Activated CD4-positive, alpha-beta T cell treated with anti-CD3 and anti-CD28 coated beads, Interleukin-2, Interleukin-4, amounts not matched to agents 100 ng/mL and 50 ng/mL, durations not matched to agents 16 hours and 8 hours (primary cell): ENCODE measurements at places on chromosomes 16 and 17.

GRCh38 chr17:49677933-49678847, at the start of gene SPOP:
SPOP (minus strand) TSS chr17:49678097; CDS start chr17:49622810, 55,287 bp downstream.
- peak; percentile 99 for DNase-seq

- DNase-seq: no peak
Measured at GRCh38 chr16:84093120-84093878, 23.4 kb downstream of the MBTPS1 start.

GRCh38 chr16:28858421-28858820, 5.2 kb upstream of the SH2B1 start:
- DNase-seq: no peak

- no peak for DNase-seq
Measured at GRCh38 chr17:39736319-39737165, 1.2 kb upstream of the GRB7 start.

- DNase-seq: no peak
Measured at GRCh38 chr17:80386341-80386740, 28.6 kb upstream of the ENDOV start.

DNA sequence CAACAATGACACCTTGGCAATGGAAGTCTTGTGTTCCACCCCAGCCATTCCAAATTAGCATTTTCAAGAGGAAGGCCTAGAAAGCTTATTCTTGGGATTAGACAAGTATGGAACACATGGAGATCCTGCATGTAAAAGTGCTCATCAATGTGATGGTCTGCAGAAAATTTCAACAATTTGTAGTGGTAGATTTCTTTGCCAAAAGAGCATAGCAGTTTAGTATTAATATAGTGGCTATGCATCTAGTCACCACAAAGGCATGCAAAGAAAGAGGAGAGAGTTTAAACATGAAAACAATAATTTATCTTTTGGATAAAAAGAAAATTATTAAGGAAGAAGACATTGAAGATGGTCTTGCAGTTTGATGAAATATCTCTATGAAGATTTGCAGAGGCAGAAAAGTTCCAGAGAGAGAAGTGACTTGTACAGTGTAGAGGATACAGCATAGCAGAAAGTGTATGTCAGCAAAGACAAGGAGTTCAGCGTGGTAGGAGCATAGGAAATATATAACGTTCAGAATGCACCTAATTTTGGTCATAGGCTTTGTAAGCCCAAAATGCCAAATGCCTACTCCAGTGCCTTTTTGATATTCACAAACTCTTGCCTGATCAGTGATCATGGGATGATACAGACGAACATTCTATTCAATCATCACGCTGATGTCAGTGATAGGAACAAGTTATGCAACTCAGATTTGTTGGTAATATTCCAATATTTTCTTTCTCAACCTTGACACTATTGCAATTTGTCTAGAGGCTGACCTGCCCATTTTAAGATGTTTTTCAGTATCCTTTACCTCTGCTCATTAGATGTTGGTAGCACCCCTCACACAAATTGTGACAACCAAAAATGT, 727.9 kb upstream of the SOX9 start:
- no peak for DNase-seq

- no peak for DNase-seq
Measured at GRCh38 chr16:86387468-86388440, 122.6 kb upstream of the FOXF1 start.

GRCh38 chr17:62725791-62726249, 82.3 kb downstream of the MARCHF10 start:
- no peak for DNase-seq

GRCh38 chr17:721540-721937, 6.9 kb upstream of the VPS53 start:
- DNase-seq: no peak

- no peak for DNase-seq
Measured at GRCh38 chr16:81774348-81774747, 4.7 kb upstream of the PLCG2 start.

GRCh38 chr16:73951481-73951880, 345.1 kb upstream of the PSMD7 start:
- no peak for DNase-seq

DNA sequence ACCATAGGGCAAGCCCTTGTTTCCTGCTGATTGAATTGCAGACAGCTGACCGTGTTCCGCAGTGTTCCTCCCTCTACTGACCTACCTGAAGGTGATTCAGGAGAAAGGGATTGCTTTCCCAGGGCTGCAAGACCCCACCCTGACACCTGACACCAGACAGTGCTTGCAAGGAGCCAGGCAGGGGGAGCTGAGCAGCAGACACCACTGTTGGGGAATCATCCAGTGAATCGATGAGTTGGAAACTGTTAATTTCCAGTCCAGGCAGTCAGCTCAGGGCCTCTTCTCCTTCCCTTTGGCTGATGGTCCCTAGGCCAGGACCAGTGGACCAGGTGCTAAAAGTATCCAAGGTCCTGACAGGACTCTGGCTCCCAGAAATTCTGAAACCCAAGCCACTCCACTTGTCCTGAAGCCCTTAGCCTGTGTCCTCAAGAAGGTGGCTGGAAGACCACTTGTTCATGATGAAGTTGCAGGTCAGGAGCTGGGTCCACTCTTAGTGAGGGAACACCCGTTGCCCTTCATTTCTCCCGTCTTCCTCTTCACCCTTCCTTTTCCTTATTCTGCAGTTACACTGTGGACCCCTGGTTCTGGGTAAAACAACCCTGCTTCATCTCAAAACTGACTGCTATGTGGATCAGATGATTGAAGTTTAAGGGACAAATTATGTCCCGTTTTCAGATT, 9.5 kb upstream of the UNK start:
- no peak for DNase-seq

GRCh38 chr17:72158895-72159885, 38.4 kb downstream of the SOX9 start:
- no peak for DNase-seq

- DNase-seq: no peak
Measured at GRCh38 chr16:73753931-73754330, 542.7 kb upstream of the PSMD7 start.
